Aortic smooth muscle cell (primary cell): ENCODE measurements at places on chromosomes 5 and 9. TPM values are rescaled to one million over a fixed set of nuclear protein-coding genes. Genes with fewer than 3 reads are reported as not detected.

The ZBTB34 gene
- total RNA-seq: 4.2 and 4.8 TPM in 2 replicates

The HACD4 gene
- 1.2 and 1.7 TPM in 2 replicates for total RNA-seq

The SLC6A7 gene
- total RNA-seq: 0.06 TPM in 1 of 2 replicates, not detected in the other

The CCDC107 gene
- total RNA-seq: 16.1 and 19.0 TPM in 2 replicates

The CTSV gene
- total RNA-seq: 0.26 and 0.37 TPM in 2 replicates
